ENCODE measurements at places on chromosomes 2 and 18.

DNA sequence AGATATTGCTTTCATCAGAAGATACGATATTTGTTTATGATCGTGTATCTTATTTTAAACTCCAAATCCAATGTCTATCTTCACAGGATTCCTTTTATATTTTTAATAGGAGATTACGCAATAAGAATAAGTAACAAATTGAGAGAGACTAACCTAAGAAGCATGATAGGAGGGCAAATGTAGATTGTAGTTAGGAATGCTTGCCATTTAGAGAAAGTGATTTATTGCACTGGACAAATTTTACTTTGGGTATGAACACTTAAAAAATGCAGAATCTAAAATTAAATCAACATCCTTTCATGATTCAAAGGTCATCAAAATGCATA lies 563.4 kb upstream of the POU3F3 start:
- DNase-seq, result no peak

GRCh38 chr2:133569286-133569830 lies 1.1 kb upstream of the NCKAP5 start:
- no peak for DNase-seq

DNA sequence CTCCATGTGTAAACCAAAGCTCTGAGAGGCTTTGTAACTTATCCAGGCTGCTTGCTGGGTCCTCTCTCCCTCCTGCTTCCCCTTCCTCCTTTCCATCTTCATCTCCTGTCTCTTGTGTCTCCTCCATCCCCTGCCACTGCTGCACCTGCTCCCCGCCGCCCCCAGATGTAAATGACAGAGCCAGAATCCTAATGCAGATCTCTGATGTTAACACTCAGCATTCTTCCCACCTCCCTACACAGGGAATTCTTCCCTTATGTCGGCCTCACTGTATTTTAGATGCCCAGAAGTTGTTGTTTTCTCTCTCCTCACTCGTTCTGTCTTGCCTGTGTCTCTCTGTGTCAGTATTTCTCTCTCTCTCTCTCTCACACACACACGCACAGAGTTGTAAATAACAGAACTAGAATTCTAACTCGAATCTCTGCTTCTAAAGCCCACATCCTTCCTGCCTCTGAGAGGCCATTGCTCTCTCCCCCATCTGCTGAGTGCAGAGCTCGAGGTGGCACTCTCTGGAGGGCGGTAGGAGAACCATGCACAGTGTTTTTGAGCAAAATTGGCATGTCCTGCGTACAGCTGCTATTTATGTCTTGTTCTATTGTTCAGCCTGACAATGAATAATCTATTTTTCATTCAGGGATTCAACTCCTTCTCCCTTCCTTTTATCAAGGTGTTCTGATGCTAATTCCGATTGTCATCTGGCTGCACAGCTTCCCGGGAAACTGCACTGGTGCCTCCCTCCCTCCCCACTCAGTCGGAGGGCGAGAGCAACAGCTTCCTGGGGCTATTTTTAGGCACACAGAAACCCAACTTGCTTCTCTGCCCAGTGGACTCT lies 219.9 kb downstream of the SH3RF3 start:
- peak; percentile 32 for DNase-seq

- DNase-seq, result no peak
These were observed 59.4 kb upstream of the RAPH1 start for GRCh38 chr2:203594541-203594940.

- DNase-seq, result no peak
These were observed 152.5 kb upstream of the POU3F3 start for GRCh38 chr2:104701411-104701911.

DNA sequence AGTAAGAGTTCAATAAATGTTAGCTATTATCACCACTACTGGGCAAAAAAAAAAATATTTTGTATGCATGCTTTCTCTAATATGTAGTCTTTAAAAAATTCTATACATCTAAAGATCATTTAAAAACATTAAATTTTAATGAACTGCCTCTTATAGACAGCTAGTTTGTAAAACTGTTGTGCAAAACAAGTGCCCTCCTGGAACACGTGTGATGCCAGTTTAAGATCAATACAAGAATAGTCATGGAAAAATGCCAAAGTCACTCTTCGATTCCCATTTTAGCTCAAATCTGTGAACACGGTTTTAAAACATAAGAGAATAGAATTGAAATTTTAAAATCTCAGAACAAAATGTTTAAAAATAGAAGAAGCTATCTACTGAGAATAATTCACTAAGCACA lies 242.5 kb upstream of the SMAD7 start:
- DNase-seq, result no peak

- no peak for DNase-seq
These were observed 41.2 kb upstream of the ATP8B1 start for GRCh38 chr18:57844319-57844718.

- no peak for DNase-seq
These were observed 81.9 kb downstream of the IKZF2 start for GRCh38 chr2:213069531-213069930.

- DNase-seq, result no peak
These were observed 124.8 kb upstream of the SLC39A10 start for GRCh38 chr2:195532255-195532627.

DNA sequence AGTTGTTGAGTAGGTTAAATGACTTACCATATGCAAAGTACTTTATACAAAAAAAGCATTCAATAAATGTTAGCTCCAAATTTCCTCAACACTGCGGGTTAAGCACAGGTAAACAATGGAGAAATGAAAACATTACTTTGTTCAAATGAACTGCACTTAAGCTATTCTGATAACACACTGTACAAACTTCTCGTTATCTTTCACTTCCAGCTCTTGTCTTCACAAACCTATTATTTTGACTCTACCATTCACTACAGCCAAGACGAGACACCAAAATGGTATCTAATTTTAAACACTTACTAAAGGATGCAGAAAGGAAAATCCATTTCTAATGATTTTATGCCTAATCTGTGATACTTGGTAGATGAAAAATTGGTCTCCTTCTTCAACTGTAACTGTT lies 43.8 kb downstream of the SLC40A1 start:
- DNase-seq, result no peak

DNA sequence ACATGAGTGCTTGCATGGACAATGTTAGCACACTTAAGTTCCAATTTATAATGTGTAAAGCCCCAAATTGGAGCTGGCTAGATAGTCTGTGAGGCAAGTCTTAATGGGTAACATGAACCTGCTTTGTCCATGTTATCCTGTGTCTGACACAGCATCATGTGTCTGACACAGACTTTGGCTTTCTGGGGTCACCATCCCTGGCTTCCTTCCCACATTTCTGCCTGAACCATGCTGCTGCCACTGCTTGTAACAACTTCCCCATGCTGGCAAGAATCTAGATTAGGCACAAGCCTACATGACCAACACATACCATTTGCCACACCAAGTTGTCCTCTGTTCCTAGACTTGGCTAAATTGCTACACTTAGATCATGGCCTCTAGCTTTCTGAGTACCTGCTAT lies 49.8 kb upstream of the ZBTB7C start:
- DNase-seq, result no peak

DNA sequence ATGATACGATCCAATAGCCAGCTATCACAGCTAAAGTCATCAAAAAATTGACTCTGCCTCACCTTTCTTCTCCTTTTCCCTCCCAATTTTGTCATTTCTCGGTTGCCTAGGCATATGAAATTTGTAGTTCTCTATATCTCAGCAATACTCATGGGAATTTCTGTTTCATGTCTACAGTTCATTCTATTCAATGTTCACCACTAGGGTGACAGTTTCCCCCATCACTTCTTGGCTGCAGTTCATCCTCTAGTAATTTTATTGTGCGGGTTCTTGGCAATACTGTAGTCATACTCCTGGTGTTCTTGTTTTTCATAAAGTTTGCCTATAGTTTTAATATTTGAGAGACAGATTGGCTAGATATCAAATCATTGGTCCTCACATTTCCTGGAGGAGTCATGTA lies 872.2 kb upstream of the ID2 start:
- DNase-seq, result no peak

DNA sequence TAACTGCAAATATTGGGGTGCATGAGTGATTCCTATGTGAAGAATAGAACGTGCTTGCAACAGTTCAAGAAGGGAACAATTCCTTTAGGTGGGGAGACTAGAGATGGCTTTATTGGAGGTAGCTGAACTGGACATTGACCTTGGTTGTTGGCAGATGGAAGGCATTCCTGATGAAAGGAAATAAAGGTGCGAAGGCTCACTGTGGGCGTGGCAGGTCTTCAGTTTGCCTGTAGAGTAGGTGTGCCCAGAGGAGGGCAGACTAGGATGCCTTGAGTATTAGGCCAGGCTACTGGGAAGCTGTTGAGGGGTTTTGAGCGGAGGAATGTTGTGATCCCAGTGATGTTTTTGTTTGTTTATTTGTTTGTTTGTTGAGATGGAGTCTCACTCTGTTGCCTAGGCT lies 2.8 kb downstream of the SPR start:
- DNase-seq, result no peak

DNA sequence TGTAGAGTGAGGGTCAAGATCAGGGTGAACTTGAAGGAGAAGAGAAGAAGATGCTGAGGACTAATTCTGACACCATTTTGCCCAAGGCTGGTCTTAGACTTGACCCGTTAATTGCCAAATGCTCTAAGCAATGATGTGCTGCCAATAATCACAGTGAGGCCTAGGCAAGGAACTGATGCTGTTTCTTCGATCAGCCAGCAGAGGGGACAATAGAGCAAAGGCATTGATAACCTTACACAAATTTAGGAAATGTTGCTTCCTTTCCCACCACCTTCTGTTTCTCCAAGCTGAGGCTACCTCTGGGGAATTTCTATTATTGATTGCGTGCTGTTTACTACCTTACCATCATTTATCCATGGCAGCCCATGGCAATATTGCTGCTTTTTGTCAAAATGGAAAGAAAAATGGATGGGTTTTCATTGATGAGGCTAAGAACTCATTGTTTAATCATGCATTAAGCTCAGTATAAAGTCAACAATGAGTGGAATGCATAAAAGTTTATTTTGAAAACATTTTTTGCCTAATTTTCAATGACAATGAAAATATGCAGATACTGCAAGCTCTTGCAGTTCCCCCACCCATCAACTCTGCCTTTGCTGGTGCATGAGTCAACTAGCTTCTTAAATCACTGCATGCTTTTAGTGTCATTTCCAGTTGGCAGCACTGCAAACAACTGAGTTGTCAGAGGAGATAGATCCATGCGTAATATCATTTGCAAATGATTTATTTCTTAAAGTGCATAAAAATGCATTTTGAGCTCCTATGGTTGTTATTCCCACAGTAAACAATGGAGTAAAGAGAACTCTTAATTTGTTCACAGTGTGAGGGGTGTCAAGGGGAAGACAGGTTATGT lies 116.4 kb upstream of the NYAP2 start:
- DNase-seq, result no peak

DNA sequence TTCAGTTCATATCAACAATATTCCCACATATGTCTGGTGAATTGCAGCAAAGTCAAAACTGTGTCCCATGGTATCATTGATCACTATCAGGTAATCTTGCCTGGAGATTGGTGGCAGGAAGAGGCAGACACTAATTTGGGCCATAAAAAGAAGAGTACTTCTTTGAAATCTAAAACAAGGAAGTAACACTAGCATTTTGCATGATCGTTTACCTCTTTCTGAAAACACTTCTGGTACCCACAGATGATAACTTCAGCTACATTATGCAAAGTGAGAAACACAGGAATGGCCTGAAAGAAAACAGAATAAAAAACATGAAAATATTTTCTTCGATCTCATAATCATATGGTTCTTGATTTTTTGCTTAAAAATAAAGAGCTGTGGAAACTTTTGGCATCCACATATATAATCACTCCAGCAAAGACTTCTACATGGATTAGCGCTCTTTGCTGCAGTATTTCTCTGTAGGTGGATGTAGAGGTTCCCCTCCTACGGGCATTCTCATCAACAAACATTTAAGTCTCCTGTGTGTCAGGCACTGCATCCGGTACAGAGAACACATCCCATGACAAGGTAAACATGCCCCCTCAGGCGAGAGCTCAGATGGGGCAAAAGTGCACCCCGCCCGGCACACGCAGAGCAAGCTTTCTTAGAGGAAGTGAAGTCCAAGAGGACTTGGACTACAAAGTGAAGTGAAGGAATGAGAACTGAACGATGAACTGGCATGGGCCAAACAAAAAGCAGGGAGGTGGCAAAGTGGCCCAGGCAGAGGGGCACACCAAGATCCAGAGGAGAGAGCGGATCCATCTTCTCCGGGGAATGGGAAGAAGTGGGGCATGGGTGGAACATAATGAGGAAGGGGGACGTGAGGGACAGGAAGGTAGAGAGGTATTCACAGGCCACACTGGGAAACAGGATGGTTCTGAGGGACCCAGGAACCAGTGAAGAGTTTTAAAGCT lies 68.0 kb upstream of the RIOK3 start:
- DNase-seq, result no peak

DNA sequence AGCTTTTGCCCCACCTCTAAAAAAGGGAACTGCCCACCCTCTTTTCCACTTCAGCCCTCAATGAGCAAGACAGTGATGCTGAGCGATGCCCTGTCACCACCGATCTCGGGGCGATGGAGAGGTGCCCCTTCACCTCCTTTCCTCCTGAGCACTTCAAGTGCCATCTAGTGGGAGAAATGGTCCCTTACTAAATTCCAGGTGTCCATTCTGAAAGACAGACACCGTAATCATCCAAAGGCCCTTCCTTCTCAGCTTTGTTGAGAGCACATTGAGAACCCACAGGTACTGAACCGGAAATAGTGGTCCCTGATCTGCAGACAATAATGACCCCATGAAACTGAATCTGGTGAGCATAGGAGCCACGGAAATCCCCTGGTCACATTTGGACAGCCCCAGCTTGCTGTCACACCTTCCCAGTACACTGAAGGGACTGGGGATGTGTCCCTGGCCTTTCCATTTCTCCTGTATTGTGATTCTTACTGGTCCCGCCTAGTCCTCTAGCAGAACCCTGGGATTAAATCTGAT lies 38.5 kb downstream of the KCTD18 start:
- no peak for DNase-seq

- no peak for DNase-seq
These were observed 3.8 kb downstream of the SLC4A1AP start for GRCh38 chr2:27667446-27667845.

GRCh38 chr2:188620916-188621315 lies 329.2 kb downstream of the GULP1 start:
- no peak for DNase-seq
